ENCODE measurements at places on chromosomes 13 and 19.

DNA sequence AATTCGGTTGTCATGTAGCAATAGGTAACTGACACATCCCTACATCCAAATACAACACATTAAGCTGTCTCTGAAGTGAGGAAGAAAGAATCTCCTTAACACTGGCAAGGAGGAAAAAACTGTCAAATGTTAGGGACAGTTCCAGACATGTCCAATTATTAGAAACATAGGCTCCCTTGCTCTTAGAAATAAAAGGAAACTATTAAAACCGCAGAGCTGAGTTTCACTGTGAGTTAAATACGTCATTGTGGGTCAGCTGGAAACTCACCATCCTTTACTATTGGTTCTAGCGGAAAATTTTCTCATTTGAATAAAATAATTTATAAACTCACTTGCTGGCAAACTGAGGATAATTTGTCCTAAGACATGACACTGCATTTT is 40.7 kb downstream of the STARD13 start:
- no peak for DNase-seq

DNA sequence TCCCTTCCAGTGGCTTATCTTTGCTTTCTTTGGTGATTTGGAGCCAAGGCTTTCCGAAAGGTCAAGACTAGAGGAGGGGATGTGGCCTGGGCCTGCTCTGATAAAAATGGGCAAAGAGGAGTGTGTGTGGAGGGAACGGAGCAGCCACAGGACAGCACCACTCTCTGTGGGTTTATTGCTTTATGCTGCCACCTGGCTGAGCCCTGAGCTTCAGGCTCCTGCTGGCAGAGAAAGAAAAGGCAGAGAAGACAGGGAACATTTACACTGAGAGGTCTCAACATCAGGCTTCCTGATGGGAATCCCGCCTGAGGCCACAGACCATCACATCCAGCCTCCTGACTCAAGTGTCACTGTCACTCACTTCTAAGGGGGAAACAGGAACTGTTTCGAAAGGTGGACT is 9.2 kb upstream of the GSX1 start:
- DNase-seq, result peak; percentile 3

GRCh38 chr13:49827891-49828290 is 35.4 kb upstream of the KPNA3 start:
- DNase-seq, result no peak

- no peak for DNase-seq
These were observed 29.1 kb downstream of the ATP12A start for GRCh38 chr13:24709186-24709913.

DNA sequence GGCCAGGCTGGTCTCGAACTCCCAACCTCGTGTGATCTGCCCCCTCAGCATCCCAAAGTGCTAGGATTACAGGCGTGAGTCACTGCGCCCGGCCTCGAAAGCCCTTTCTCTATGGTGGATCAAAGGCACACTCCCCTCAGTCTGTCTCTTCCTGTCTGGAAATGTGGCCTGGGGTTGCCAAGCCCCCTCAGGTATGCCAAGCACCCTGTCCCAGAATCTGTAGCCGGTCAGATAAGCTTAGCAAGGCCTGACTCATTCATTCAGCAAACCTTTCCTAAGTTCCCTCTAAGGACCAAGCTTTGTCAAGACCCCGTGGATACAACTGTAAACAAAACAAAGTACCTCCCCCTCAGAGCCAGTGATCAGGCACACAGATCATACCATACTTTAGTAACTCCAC is 14.1 kb downstream of the NUCB1 start:
- DNase-seq, result no peak

GRCh38 chr13:45809801-45810394 is 41.7 kb downstream of the SIAH3 start:
- DNase-seq, result no peak

DNA sequence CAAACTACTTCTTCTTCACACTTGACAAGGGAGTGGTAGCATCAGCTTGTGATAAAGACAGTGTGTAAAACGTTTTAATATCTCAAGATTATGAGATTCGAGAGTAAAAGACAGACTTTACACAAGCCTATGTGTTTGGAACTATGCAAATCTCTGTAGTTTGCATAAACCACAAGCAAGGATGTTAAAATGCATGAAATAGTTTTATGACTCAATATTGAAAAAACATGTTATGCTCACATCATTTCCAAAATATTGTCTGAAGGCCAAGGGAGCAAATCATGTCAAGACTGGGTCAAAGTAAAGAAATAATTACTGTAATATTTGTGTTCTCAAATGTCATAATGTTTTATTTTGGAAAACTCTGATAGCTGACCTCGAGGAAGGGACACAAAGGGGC is 316.8 kb upstream of the KLF12 start:
- DNase-seq, result peak; percentile 65

GRCh38 chr19:8233370-8233769 is 24.2 kb downstream of the CERS4 start:
- no peak for DNase-seq

Measured in AG10803 (cell line).